Esophagus squamous epithelium (tissue), 5 donors: ENCODE measurements at places on chromosomes 3 and 15.

DNA sequence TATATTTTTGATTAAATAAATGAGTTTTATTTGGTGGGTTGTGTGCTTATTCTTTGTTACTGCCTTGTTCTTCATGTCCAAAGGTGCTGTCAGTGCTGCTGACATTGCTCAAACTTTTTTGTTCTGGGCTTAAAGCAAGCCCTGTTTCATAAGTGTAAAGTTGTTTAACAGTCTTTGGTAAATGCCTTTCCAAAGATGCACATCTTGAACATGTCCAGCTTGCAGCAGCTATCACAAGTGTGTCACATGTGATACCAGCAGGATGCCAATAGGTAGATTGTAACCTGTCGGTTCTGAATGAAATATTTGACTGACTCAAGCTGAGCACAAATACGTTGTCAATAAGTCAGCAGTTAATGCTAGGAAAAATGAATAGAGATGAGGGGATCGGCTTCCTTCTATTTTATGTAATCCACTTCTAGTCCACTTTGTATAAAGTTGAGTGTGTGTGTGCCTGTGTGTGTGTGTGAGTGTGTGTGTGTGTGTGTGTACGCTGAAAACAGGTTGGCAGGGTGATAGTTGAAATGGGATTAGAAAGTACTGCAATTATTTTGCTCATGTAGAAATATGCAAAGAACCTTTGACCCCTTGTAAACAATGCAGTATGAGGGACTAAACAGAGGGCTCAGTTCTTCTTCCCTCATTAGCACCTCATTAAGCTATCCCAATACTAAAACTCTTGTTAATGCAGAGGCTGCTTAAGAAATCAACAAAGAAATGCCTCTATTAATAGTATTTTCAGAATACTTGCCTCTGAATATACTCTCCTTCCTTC is 986.5 kb downstream of the TUSC7 start:
- DNase-seq, result no peak

DNA sequence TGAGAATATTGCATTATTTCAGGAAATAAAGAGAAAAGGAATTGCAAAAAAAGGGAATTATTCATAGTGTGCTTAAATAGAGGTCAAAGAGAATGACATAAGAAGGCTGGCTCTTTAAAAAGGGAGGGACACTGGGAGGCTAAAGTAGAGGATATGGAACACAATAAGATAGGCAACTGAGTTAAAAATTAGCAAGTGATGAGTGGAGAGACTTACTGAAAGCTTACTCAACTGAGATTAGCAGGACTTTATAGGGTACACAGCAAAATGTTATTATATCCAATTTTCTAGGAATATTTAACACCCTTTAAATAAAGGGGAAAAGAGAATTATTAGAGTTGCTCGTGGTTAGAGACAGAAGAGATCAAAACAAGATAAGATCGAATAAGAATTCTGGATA is 375.2 kb downstream of the LSAMP start:
- no peak for DNase-seq

- no peak for DNase-seq
Measured at GRCh38 chr15:68578980-68579935, at the start of gene CORO2B. CORO2B (plus strand) TSS chr15:68578993; CDS start chr15:68579263, 270 bp downstream.

DNA sequence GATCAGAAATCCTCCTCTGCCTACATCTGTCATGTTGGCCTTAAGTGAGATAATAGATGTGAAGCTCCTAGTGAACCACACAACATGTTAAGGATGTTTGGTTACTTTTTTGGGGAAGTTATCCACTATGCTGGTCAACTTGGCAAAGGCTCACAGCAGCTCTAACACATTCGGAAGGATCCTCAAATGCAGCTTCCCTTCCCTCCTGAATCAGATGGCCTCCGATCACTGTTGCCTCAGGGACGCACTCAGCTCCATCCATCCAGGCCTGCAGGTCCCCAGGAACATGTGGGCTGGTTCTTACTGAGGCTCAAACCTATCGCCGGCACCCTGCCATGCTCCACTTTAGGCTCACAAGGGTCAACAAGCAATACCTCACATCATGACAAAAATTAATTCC is 67.9 kb downstream of the CORO2B start:
- DNase-seq, result no peak

DNA sequence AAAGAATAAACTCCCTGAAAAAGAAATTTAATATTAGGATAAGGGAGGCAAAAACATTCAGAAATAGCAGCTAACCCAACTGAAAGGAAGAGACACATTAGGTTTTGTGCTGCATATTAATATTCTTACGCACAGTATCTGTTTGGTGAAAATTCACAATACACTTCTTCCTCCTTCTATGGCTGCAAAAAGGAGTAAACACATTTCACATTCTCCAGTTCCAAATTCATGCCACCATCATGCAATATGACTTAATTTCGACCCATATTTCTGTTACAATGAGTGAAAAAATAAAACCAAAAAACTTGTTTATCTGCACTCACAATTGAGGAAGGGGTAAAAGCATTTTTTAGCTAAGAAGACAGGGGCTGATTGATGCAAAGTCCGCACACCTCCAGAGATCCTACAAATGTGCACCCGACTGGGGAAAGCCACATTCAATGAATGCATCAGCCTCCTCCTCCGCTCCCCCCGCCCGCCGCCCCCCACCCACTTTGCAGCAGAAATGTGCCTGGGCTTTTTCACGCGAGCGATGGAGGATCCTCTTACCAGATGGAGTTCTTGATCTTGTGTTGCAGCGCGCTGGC is 1.0 kb downstream of the RFX7 start:
- DNase-seq, result no peak

DNA sequence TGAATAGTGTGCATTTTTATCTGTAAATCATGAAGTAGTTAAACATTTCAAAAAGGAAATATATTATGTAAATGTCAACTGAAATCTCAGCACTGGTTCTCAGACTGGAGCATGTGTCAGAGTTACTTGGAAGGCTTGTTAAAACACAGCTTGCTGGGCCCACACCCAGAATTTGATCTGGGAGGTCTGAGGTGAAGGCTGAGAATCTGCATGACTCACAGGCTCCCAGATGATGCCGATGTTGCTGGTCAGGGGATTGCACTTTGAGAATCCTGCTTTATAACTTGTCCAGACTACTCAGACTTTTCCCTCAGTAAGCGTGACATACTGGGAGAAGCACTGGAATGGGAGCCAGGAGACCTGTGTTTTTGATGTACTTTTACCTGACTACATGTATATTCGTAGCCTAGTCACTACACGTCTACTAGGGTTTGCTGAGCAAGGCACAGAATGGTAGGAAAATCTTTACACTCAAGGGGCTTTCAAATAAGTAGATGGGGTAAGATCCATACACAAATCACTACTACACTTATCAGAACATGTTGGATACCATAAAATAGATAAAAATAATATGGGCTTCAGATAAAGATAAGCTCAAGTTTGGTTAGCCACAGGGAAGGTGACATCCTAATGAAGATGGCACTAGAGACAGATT is 77.1 kb upstream of the MEX3B start:
- no peak for DNase-seq

- DNase-seq, result no peak
Measured at GRCh38 chr3:124453189-124453588, 277.1 kb upstream of the UMPS start.

GRCh38 chr3:128554100-128554464 is 61.1 kb upstream of the GATA2 start:
- DNase-seq, result no peak

- DNase-seq, result no peak
Measured at GRCh38 chr3:66527246-66527645, 26.4 kb upstream of the LRIG1 start.

- DNase-seq, result no peak
Measured at GRCh38 chr3:87997298-87997697, 61.5 kb downstream of the CGGBP1 start.

- DNase-seq, result no peak
Measured at GRCh38 chr3:113132571-113132996, 78.8 kb upstream of the BOC start.

- no peak for DNase-seq
Measured at GRCh38 chr3:108008106-108008505, 82.7 kb downstream of the CD47 start.

- no peak for DNase-seq
Measured at GRCh38 chr15:80934761-80935221, 54.8 kb downstream of the MESD start.

DNA sequence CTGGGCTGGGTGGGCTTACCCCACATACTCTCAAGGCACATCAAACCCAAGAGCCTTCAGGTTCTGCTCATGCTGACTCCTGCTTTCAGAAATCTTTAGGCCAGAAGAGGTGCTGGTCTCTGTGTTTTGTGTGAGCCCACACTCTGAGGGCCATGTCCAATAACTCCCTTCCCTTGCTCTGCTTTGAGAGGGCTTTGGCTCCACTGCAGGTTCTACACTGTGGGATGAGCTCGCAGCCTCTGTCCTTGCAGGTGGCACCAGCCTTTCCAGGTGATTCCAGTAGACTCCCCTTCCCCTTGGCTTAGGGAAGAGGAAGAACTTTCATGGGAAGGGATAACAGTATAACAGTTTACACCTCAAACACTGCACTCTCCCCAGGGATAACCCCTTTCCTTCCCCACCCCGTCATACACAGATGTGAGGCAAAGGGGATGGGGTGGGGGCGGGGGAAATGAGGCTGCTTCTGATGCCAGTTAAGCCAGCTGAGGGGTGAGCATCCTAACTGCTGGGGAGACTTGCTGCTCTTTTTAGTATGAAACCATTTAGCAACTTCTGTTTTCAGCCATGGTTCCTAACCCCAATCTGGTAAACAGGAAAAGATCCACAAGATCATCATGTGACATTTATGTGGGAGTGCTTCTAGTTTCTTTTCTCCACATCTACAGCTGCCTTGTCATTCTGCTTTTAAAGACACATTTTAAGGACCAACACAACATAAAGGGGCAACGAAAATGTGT is 262.4 kb downstream of the SLC9A9 start:
- DNase-seq, result no peak

GRCh38 chr15:68278595-68279405 is 1.3 kb downstream of the FEM1B start:
- DNase-seq, result no peak

- no peak for DNase-seq
Measured at GRCh38 chr15:72236381-72237003, 5.5 kb upstream of the PKM start.

- DNase-seq, result no peak
Measured at GRCh38 chr15:73383310-73384189, 14.8 kb upstream of the HCN4 start.

DNA sequence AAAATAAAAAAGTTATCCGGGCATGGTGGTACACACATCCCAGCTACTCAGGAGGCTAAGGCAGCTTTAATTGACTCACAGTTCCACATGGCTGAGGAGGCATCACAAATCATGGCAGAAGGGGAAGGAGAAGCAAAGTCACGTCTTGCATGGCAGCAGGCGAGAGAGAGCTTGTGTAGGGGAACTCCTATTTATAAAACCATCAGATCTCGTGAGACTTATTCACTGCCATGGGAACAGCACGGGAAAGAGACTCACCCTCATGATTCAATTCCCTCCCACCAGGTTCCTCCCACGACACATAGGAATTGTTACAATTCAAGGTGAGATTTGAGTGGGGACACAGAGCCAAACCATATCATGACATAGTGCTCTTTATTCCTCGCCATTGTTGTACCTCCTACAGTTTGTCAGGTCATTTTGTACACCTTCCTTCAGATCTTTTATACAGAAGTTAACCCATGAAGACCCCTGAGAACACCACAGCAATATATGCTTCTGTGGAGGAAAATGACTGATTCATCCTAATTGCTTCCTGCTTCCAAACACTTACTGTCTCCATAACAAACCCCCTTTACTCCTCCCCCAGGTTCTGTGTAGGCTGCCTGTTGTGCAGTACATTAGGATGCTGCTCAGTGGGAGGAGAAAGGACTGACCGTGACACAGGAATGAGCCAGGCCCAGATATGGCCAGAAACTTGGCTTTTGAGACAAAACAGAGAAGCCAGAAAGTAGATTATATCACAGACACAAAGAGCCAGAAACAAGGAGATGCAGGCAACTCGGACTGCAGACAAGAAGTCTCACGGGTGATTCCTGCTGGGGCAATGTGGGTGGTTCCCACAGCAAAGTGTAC is 67.9 kb upstream of the HEG1 start:
- DNase-seq, result no peak

DNA sequence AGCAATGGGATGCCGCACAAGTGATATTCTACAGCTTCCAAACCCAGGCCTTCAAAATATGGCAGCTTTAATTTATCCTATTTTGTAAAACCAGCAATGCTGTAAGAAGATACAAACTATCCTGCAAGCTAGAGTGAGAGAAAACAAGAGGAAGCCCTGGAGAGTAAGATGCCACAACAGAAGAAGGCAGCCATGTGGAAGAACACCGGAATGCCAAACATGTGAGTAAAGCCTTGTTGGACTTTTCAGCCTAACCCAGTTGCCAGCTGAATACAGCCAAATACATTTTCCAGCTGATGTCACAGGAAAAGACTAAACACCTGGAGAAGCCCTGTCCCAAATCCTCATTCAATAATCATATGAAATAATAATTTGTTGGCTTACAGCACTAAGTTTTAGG is 1115.1 kb upstream of the CADM2 start:
- DNase-seq, result no peak

DNA sequence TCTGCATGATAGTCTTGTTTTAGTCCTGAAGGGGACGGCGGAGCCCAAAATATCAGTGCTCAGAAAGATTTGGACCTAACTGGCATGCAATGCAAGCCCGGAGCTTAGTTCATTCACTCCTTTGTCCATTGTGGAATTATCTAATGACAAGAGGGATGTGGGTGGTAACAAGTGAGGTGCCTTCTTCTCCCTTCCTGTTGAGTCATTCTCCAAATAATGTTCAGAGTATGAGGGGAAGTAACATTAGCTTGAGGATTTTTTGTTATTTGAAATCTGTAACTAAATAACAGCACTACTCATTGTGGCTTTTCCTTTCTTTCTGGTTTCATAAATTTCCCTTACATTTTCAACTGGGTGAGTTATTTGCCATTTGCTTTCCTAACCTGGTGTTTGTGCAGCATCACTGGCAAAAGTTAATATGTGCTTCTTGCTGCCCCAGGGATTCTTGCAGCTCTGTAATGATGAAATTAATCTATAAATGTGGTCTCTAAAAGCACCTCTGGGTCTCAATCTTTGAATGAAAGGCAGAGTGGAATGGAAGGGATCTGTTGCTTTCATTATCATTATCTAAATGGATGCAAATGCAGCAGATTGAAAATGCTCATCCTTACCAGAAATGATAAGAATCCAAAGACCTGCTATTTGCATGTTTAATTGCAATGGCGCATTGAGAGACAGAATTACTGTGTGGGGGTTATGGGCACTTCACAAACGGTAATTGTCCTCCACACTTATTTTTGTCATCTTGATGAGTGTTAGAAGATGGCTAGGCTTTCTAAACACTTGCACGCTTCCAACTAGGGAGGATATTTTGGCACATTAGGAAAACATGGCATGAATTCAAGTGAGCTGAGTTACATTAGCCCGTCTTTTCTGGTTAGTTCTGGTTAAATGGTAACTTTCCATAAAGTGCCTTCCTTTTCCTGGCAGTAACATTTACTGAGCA is 89.9 kb upstream of the MITF start:
- no peak for DNase-seq

- no peak for DNase-seq
Measured at GRCh38 chr15:63514531-63514943, 10.1 kb downstream of the USP3 start.

DNA sequence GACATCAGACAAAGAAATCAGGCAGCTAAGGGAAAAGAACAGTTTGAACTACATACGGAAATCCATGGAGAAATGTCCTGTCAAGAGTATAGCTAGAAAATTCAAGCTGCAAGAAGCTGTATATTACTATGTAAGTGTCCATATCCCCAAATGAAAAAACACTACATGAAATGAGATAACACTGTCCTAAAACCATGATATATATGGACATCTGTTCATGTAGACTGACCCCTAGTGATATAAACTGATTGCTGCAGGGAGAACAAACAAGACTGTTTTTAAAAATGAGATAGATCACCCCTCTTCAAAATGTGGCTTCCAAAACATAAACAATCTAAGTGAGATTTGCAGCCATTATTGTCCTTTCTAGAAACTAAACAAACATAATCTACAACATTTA is 985.6 kb downstream of the EPHA3 start:
- DNase-seq, result no peak
